ENCODE measurements at places on chromosomes 1 and 21.

DNA sequence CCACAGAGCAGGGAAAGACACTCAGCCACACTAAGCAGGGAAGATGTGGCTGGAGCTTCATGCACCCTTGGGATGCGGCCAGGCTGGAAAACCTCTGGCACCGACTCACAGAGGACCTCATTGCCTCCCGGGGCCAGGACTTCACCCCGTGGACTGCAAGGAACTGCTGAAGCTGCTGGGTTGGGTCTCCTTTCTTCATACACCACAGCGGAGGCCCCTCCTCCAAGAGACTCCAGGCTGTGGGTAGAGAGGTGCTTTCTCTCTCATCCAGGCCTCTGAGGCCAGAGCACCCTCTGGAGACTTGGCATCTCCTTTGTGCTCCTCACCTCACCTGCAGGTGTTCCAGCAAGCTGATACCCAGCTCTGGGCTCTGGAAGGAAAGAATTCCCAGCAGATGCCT, 76.0 kb upstream of the EDN2 start:
- no peak for DNase-seq

DNA sequence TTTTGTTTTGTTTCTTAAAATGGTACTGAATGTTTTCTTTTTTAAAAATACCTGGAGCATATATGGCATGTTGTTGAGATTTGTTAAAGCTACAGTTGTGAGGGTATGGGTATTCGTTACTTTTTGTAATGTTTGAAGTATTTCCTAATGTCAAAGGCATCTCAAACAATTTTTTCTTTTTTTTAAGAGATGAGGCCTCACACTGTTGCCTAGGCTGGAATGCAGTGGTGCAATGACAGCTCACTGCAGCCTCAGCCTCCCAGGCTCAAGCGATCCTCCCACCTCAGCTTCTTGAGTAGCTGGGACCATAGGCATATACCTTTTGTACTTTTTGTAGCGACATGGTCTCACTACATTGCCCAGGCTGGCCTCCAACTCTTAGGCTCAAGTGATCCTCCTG, 16.1 kb downstream of the CLCN6 start:
- no peak for DNase-seq

GRCh38 chr1:51331206-51332100, 1.1 kb upstream of the TTC39A start:
- peak; percentile 58 for DNase-seq

DNA sequence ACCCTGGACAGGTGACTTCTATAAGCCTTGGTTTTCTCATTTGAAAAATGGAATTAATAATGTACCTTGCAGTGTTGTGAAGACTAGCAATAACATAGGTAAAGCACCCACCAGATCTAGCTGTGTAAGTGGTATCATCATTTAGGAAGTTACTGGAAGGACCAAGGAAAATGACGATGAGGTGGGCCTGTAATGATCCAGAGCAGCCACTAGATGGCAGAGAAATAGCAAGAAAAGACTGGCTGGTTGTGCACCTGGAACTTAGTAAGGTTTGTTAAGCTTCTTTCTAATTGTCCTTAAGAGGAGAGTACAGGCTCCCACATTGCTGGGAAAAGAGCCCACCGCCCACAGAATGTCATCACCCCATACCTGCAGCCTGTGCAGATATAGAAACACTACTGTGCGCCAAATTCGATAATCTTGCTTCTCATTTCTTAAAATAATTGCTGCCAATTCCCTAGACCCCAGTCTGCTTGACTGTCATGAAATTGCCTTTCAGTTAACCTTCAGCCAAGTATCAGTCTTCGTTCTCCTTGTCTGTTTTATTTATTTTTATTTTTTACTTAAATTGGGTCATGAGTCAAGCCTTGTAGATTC, 37.2 kb downstream of the WNT4 start:
- peak; percentile 75 for DNase-seq

- no peak for DNase-seq
These were observed 11.3 kb upstream of the BACH1 start for GRCh38 chr21:29287383-29287782.

DNA sequence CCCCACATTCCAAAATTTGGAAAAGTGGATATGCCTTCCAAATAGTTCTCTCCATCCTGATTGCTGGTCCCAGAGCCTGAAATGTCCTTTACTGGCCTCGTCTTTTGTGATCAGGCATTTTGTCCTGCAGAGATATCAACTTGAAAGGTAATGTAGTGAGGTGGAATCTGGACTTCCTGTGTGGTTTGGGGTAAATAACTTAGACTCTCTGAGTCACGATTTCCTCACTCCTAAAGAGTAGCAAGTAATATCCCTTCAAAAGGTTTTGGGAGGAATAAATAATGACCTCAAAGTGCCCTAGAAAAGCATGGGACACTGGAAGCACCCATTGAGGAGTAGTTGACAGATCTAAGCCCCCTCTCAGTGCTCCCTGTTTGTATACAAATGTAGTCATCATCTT, 426.6 kb downstream of the OMA1 start:
- no peak for DNase-seq

- peak; percentile 12 for DNase-seq
These were observed 25.0 kb downstream of the LRRC8C start for GRCh38 chr1:89657886-89658285.

DNA sequence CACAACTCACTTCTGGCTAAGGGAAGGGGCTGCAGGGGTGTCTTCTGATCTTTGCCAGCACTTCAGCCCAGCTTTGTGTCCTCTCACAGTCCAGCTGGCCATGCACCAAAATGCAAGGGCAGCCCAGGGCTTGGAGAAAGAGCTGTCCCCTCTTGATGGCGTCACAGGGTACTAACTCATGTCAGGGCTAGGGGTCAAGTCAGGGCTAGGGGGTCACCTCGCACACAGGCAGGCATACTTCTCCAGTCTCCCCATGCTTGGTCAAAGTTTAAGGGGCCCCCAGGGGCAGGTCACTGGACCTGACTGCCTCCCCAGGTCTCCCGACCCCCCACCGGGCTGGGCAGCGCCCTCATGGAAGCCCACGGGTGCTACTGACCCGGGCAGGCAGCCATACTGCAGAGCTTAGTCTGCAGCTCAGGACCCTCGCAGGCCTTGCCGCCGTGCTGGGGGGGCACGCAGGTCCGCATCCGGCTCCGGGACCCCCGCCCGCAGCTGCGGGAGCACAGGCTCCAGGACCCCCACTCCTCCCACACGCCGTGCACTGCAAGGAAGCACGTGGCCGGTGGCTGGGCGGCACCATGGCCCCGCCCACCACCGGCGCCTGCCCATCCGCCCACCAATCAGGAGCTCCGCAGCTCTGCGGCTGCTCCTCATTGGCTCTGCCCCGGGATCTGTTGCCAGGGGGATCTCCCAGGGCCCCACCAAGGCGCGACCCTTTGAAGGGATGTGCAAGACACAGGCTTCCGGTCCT, 21.5 kb downstream of the ADGRB2 start:
- no peak for DNase-seq

- DNase-seq, result no peak
These were observed 39.9 kb downstream of the ENAH start for GRCh38 chr1:225613006-225613405.

DNA sequence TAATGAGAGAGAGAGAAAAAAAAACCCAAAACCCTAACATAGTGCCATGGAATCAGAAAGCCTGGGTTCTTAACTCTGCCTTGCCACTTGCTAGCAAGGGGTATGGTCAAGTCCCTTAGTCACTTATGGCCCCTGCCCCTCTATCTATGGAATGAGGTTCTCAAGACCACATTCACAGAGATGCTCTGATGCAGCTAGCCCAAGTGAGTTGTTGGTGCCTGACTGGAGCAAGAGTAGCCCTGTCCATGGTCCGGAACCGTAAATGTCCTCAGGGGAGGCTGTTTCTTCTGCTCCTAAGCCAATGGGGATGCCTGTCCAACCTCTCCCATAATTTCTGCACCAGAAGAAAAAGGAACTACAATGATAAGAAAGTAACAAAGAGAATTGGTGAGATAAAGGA, 56.8 kb downstream of the CSMD2 start:
- DNase-seq, result no peak

GRCh38 chr1:38624336-38625039, 235.1 kb downstream of the RRAGC start:
- no peak for DNase-seq

DNA sequence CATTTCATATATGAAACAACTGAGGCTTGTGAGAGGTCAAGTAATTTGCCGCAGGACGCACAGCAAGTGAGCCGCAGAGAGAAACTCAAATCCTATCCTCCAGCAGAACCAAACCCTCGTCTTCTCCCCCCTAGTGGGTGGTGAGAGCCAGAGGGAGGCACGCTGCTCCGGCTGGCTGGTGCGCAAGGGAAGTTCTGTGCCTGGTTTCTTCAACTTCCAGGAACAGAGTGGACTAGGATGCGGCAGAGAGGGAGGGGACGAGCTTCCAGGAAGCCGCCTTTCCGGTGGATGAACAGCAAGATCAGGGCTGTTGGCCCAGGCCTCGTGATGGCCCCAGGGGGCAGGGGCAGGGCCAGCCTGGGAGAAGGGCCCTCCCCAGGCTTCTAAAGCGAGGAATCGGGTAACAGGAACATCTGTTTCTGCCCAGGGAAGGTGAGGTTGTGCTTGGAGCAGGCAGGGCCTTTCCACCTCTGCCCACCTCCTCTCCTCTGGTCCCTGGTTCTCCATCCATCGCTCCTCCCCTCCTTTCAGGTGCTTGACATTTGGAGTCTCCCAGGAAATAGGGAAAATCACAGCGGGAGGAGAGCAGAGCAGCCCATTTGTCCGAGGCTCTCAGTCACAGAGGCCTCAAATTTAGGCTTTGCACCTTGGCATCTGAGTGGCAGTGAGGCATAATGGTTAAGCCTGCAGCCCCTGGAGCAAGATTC, 16.8 kb upstream of the PDIK1L start:
- peak; percentile 19 for DNase-seq

DNA sequence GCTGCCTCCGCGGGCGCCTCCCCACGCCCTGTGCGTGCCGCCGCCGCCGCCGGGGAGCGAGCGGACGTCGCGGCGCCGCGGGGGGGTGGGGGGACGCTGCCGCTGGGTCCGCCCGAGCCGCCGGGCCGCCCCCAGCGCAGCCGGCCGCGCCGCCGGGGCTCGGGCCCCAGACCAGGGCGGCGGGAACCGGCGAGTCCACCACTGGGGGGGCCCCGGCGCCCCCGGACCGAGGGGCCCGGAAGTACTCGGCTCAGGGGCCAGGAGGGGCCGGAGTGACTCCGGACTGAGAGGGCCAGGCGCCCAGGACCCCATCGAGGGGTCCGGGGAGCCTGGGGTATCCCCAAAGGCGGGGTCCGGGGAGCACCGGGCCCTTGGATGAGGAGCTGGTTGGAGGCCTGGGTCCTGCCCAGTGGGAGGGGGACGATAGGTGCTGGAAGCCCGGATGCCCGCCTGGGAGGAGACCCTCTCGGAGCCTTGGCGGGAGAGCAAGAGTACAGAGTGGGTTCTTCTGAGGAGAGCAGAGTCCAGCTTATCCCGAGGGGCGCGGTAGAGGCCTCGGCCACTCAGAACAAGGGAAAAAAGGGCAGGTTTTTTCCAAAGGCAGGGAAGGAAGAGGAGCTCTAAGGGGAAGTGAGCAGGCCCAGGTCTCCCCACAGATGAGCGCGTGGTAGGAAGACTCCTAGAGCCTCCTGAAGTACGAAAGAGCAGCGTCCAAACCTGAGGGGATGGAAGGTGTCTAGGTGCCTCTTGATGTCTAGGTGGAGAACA, 556 bp downstream of the GMEB1 start:
- peak; percentile 69 for DNase-seq

- DNase-seq, result no peak
These were observed 26.4 kb downstream of the TIAM1 start for GRCh38 chr21:31317688-31318087.

- peak; percentile 27 for DNase-seq
These were observed 99.1 kb downstream of the CLEC20A start for GRCh38 chr1:178397678-178398077.

DNA sequence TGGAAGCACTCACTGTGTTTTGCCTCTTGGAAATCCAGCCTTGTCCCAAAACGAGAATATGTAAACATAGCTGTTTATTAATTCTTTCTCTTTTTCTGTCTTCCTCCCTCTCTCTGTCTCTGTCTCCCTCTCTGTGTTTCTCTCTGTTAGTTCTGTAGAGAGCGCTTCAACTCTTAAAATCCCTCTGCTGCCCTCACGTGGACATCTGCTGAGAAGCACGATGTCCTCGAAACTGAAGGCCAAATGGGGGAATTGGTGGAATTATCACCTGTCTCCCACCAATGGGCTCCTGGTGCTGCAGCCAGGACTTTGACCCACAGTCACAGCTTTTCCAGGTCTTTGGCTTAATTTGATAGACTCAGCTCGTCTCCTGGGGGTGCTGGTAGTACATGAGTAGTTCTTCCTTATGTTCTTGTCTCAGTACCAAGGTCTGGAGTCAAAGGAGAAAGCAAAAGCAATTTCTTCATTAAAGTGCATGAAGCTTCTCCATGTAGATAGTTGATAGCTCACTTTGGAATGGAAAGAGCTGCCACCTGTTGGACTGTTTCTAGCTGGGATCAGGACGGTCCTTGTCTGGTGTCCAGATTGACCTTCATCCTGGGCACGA, 5.5 kb upstream of the GBP6 start:
- DNase-seq, result peak; percentile 86

- no peak for DNase-seq
These were observed 34.0 kb upstream of the EDN2 start for GRCh38 chr1:41518471-41518870.

DNA sequence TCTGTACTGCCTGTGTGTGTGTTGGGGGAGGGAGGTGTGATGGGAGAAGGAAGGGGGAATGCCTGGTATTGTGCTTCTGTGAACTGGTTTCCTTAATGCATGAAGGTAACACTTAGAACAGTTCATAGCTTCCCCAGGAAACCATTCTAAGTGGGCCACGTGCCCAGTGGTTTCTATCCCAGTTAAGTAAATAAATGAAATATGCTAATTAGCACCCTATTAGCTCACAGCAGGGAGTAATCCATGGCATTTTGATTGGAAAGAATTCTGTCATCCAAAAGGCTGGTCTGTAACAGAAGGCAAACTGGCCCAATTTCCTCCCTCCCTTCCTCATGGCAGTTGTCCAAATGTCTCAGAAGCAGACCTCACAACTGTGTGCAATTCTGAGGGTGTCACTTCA, 199.3 kb downstream of the TTLL7 start:
- no peak for DNase-seq

DNA sequence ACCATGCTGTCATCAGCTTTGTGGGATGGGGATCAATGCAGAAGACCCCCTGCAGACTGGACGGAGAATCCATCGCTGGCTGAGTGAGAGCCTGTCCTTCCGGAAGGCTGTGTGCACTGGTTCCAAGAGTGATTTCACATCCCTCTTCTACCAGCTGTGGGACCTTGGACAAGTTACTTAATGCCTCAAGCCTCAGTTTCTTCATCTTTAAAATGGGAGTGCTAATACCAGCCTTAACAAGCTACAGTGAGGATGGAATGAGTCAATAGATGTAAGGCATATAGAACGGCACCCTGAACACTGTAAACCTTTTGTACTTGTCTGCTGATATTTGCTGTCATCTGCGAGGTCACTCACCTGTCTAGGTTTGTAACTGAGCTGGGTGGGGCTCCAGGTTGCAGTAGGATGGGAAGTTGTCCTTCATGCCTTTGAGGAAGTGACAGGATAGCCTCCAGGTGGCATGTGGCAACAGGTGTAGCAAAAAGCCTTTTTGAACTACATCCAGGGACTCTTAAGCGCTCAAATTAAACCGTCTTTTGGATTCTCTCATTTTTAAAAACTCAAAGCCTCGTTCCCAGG, 27.5 kb downstream of the TMEM51 start:
- no peak for DNase-seq

GRCh38 chr1:93471911-93472310, 24.0 kb downstream of the FNBP1L start:
- peak; percentile 93 for DNase-seq

All from PC-3 (cell line).